GM10248 (cell line): ENCODE measurements at places on chromosomes 5 and 9.

GRCh38 chr5:74357827-74358226 lies 282.7 kb downstream of the ENC1 start:
- DNase-seq: no peak

GRCh38 chr9:8382777-8383527 lies 583.4 kb upstream of the DMAC1 start:
- DNase-seq: no peak

GRCh38 chr9:131475956-131476776 lies 26.6 kb upstream of the POMT1 start:
- DNase-seq: no peak

GRCh38 chr9:68980341-68980914 lies 33.5 kb downstream of the PRKACG start:
- DNase-seq: no peak

DNA sequence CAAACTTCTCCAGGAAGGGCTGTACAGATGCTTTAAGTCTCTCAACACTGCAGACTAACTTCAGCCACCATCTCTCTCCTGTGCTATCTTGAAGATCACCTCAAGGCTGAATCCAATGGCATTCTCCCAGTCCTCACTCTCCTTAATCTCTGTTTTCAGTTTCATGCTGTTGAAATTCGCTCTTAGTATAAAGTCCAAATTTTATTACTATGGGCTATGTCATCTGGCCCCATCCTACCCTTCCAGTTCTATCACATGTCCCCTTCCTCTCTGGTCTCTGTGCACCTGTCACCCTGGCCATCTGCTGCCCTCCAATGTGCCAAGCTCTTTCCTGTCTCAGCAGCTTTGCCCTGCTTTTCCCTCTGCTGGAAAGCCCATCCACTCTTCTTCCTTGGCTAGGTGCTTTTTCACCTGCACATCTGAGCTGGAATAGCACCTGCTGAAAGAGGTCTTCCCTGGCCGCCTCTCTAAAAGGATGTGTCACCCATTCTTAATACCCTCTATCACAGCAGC lies 284.7 kb upstream of the MAP3K1 start:
- no peak for DNase-seq

GRCh38 chr9:36861528-36862205 lies 172.4 kb downstream of the PAX5 start:
- DNase-seq: no peak

GRCh38 chr9:134965411-134965810 lies 47.7 kb upstream of the FCN1 start:
- DNase-seq: no peak

DNA sequence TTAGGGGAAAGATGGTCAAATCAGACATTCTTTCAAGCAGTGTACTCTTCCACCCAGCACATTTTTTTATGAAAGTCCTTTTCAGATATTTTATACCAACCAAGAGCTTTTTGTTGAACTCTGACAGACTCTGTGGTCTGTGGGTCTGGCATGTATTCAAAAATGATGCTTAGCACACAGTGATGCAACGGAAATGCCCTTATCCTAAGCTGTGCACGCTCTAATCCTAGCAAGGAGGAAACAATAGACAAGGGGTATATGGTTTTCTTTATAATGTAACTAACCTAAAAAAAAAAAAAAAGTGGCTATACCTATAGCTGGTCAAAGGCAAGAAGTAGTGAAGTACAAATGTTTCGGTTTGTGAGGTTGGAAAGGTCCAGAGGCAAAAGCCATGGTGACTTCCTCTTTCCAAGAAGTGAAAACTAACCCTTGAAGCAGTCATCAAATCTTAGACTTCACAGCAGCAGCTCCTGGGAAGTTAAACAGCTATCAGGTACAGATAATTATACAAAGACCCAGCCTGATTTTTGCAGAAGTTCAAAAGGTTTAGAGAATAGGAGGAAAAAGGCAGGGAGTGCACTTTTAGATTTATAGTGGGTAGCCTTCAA lies 82.5 kb downstream of the SEMA6A start:
- no peak for DNase-seq

- no peak for DNase-seq
Measured at GRCh38 chr5:100872408-100873190, 30.5 kb downstream of the ST8SIA4 start.

DNA sequence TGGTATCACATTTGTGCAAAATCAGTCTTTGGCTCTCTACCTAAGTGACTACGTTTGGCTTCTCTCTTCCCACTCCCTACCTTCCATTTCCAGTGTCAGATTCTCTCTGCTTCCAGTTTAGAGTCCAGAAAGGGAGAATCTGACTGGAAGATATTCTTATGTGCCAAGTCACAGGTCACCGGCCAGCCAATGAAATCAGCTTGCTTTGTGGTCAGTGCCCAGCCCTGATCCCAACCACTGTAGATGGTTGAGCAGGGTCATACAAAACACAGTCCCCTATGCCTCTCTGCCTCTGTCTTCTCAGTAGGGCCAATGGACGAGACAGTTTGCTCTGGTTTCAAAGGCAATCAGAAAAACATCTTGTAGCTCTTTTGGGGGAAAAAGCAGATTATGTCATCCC lies 15.6 kb upstream of the EPB41L4B start:
- no peak for DNase-seq

GRCh38 chr5:174317256-174317894 lies 271.9 kb downstream of the NSG2 start:
- DNase-seq: peak; percentile 42

DNA sequence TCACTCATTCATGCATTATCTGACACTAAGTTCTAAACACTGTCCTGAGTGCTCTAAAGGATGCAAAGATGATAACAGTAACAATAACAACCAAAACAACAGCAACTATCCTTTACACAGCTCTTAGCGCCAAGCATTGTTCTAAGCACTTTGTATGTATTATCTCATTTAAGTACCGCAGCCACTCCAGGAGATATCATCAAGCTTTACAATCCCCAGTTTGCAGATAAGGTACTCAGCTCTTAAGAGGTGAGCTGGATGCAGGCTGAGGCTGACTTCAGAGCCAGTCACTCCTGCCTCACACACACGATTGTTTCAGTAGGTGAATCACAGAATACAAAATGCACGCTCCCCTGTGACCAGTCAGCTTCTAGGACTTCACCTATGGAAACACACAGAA lies 141.8 kb downstream of the PAX5 start:
- no peak for DNase-seq

DNA sequence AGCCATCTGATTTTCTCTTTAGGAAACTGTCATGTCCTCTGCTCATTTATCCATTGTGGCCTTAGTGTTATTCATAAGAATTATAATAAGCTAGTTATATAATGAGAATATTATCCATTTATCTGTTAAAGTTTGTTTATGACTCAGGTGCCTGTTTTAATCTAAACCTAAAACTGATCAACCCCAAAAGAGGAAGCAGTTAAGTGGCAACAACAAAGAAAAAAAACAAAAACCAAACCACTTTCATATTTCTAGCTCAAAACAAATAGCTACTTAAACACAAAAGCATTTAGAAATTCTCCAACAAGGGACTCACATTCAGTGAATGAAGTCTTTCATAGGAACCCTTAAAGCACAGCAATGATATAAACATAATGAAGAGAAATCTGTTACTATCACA lies 116.4 kb downstream of the APBA1 start:
- no peak for DNase-seq
